Esophagus squamous epithelium (tissue), 5 donors: ENCODE measurements at places on chromosomes 4 and X.

DNA sequence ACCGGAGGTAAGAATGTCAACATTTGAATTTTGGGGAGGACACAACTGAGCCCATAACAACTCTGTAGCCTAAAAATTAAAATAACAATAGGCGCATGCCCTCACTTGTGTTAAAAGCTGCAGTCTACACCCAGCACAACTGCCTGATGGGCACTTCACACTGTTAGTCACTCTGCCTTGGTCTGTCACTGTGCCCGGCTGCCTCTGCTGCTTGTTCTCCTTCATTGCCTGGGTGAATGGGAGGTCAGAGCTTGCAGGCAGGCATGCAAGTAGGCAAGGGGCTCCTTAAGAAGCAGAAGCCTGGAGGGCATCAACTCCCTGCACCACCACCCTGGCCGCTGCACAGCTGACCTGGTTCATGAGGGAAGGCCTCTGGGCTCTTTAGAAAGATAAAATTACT lies 374.8 kb downstream of the MID1IP1 start:
- DNase-seq = no peak

- DNase-seq = no peak
Measured at GRCh38 chr4:87551361-87551760, 22.2 kb upstream of the SPARCL1 start.

- no peak for DNase-seq
Measured at GRCh38 chr4:89929425-89930159, 34.9 kb downstream of the MMRN1 start.

- DNase-seq = no peak
Measured at GRCh38 chrX:96445531-96446065, 239.0 kb upstream of the DIAPH2 start.

- DNase-seq = no peak
Measured at GRCh38 chrX:136148391-136148790, 1.1 kb downstream of the FHL1 start.

DNA sequence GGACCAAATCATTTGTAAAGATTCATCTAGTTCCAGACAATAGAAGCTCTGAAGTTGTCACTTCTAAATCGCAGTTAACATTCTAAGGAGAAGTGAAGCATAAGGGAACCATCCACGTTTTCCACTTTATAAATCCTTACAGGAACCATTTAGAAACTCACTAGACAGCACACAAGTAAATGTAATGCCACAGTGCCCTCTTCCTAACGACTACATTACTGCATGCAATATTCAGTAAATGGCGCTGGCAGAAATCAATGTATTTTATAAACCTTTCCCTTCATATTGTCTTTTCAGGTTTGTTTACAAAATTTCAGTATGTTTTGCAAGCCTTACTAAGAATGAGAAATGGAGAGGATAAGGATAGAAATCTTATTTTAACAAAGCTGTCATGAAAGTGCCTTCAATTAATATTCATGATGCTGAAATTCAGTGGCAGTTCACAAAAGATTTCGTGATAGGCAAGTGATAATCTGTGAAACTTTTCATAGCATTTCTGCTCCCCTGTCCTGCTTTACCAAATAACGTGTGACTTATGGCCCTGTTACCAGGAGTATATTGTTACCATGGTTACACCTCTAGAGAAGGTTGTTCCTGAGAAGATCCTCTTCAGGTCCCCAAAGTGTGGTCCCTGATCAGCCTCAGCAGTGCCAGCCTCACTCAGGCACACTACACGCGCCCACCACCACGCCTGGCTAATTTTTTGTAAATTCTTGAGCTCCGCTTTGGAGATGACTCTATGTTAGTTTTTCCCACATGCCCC lies 54.2 kb downstream of the TMA16 start:
- DNase-seq = no peak

GRCh38 chr4:3285558-3286334 lies 7.1 kb upstream of the RGS12 start:
- no peak for DNase-seq

- no peak for DNase-seq
Measured at GRCh38 chr4:78542373-78542772, 9.2 kb upstream of the ANXA3 start.
